ENCODE measurements at places on chromosomes 2 and 18. TPM values are rescaled to one million over a fixed set of nuclear protein-coding genes. Genes with fewer than 3 reads are reported as not detected.

- DNase-seq = no peak
- H3K27me3 ChIP-seq = no peaks in the 10 kb centered on the region
- no peaks in the 10 kb centered on the region for H3K36me3 ChIP-seq
- H3K27ac ChIP-seq = no peak overlapping the region
Observed at GRCh38 chr2:37417321-37417720, 72.9 kb downstream of the QPCT start.

GRCh38 chr2:190603374-190603773 lies 45.5 kb upstream of the NAB1 start:
- peaks cover 3% of the 10 kb centered on the region for H3K4me1 ChIP-seq
- no peaks in the 10 kb centered on the region for H3K27me3 ChIP-seq
- no peaks in the 10 kb centered on the region for H3K36me3 ChIP-seq
- DNase-seq = no peak
- no peak overlapping the region for H3K4me3 ChIP-seq

The NETO1 gene
- total RNA-seq = 7.2 TPM

GRCh38 chr2:11998218-11998617 lies 251.8 kb downstream of the LPIN1 start:
- H3K4me1 ChIP-seq = peaks cover 26% of the 10 kb centered on the region
- peak; percentile 22 for DNase-seq
- H3K36me3 ChIP-seq = no peaks in the 10 kb centered on the region
- no peak overlapping the region for H3K27ac ChIP-seq

The UGT1A4 gene
- total RNA-seq = not detected

- no peak overlapping the region for H3K4me3 ChIP-seq
- no peaks in the 10 kb centered on the region for H3K36me3 ChIP-seq
- no peak for DNase-seq
- no peaks in the 10 kb centered on the region for H3K4me1 ChIP-seq
Observed at GRCh38 chr2:222074674-222075073, 224.1 kb downstream of the PAX3 start.

The WNT10A gene
- 36.6 TPM for total RNA-seq

GRCh38 chr2:61671561-61672315 lies 133.6 kb upstream of the XPO1 start:
- H3K4me3 ChIP-seq = no peak overlapping the region

Data from B cell (primary cell).